Activated T-cell treated with anti-CD3 and anti-CD28 coated beads, Interleukin-2, amount 50 U/mL, for 4 hours (primary cell): ENCODE measurements at places on chromosomes 2 and 18.

DNA sequence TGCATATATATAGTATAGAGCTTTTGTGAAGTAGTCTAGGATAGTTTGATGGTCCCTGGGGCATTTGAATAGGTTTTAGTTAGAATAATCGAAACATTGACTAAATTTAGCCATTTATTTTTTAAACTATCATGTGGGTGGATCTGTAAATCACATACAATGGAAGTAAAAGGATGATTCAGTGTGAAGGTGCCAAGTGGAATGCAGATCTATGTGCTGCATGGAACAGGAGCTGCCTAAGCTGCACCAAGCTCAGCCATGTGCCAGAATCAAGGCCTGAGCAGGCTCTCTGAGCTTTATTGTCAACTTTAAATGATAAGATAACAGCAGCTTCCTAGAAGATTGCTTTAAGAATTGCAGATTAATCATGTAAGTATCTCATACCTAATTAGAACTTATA lies 1996.2 kb upstream of the PIK3C3 start:
- DNase-seq = no peak

DNA sequence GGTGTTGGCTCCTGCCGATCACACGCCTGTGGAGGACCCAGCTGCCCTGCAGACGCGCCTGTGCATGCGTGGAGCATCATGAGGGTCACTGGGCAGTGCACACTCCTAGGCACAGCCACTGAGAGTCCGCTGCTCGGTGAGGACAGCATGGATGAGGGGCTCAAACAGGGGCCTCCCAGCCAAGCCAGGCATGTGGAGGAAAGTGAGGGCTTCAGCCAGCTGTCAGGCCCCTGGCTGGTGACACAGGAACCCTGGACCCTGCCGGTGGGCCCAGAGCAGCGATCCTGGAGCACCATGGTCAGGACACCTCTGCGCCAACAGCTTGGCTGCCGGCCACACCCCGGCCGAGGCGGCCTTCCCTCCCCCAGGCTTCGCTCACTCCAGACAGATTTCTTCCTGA lies 171.2 kb downstream of the RTP5 start:
- no peak for DNase-seq

DNA sequence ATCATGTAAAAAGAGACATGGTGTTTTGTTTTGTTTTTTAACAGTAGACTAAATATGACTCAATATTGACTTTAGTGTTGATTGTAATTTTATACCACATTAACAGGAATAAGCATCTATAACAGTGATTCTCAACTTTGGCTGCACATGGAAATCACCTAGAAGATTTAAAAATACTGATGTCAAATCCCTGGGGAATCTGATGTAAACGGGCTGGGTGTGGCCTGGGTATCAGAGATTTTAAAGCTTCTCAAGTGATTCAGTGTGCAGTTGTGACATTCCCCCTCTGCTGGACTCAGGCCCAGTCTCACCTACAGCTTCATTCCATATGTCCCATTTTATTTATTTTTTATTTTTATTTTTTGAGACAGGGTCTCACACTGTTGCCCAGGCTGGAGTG lies 82.8 kb upstream of the ATP8B1 start:
- no peak for DNase-seq

- no peak for DNase-seq
Measured at GRCh38 chr2:3291113-3291512, 86.5 kb downstream of the EIPR1 start.

DNA sequence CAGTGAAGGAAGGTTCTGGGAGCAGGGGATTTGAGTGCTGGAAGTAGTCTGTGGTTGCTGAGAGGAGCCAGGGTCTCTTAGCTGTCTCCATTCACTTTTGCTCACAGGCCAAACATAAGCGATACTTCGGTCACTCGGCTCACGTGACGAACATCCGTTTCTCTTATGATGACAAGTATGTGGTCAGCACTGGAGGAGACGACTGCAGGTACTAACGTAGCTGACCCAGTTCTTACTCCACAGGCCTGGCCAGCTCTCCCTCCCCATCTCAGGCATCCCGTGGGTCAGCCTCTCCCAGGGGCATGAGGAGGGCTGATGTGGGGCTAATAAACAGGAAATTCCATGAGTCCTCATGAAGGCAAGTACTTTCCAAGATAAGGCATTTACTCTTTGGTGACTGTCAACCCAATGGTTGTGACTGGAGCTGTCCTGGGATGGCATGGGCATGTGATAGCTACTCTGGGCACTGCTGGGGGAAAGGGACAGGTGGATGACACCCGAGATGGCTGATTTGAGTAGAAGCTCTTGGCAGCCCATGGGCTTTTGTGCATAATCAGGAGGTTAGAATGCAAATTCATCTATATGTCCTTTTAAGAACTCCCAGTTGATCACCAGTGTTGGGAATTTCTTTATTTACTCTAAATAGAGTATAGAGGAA lies 81.6 kb downstream of the RTN4 start:
- DNase-seq = no peak

DNA sequence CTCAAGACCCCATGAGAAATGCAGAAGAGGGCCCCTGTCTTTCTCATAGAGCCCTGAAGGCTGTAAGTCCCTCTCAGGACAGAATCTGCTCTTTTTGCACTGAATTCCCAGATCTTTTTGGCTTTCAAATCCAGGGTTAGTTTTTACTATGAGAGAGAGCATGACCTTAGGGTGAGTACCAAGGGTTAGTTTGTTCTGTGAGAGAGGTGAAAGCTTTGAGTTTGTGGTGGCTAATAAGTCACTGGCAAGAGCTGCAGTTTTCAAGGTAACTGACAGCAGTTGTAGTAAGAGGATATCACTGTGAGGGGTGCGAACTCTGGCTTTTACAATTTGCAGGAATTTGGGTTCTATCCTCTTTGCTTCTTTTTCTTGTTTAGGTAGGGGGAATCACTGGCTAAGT lies 248.4 kb upstream of the KCNH7 start:
- DNase-seq = no peak

GRCh38 chr2:108169982-108170625 lies 69.7 kb upstream of the SULT1C3 start:
- no peak for DNase-seq

- no peak for DNase-seq
Measured at GRCh38 chr2:129318581-129319421, 660.7 kb upstream of the RAB6C start.

GRCh38 chr2:169509955-169510354 lies 453 bp downstream of the KLHL41 start:
- DNase-seq = no peak

GRCh38 chr2:42903821-42904575 lies 111.6 kb upstream of the HAAO start:
- DNase-seq = no peak

DNA sequence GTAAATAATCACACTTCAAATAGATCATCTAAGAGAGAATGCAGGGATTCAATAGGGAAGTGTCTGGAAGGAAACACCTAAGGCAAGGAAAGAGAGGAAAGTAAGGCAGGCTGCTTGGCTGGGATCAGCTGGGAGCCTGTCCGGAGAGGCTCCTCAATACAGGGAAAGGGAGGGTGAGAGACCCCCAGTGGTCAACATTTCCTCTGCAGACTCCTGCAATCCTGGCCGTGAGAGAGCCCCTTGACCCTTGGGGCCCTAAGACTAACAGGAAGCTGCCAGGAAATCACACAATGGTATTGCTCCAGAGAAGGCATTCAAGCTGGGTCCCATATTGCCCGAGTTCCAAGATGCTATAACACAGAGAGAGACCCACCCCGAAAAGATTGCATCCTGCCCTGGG lies 549.4 kb downstream of the NYAP2 start:
- DNase-seq = no peak

GRCh38 chr18:8814206-8814605 lies 108.8 kb downstream of the MTCL1 start:
- no peak for DNase-seq
